ENCODE measurements at places on chromosomes 7 and 10.
A peak's percentile ranks its signal among the peaks of the same experiment; 100 is the strongest.

GRCh38 chr7:114874170-114874569 is 47.7 kb upstream of the MDFIC start:
- DNase-seq = no peak

GRCh38 chr7:110973196-110973990 is 117.5 kb upstream of the LRRN3 start:
- DNase-seq = no peak

DNA sequence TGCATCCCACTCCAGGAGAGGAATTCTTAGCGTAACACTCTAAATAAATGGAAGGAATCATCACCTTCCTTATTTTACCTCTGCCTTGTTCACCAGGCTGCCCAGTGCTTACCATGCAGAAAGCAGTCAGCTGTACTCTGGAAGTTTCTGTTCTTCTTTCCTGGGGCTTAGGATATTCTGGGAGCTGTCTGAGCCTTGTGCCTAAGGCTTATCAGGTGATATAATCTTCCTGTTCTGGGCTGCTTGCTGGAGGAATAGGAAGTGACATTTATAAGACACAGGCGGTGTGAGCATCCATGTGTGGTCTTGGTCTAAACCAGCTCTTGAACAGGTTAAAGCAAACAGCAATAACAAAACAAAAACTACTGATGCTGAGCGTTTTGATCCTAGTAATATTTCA is 13.5 kb downstream of the KCTD7 start:
- DNase-seq = no peak

DNA sequence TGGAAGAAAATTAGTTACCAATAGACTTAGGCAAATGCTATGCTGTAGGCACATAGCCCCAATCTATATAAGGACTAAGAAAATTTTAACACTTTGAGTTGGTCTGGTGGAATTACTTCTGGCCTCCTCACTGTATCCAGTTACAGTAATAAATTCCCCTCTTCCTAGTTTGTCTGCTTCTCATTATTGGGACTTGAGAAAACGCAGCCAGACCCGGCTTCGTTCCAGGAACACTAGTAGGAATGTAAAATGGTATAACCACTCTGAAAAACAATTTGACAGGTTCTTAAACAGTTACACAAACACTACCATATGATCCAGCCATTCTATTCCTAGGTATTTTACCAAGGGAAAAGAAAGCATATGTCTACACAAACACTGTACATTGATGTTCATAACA is 150.2 kb downstream of the VPS50 start:
- DNase-seq = no peak

DNA sequence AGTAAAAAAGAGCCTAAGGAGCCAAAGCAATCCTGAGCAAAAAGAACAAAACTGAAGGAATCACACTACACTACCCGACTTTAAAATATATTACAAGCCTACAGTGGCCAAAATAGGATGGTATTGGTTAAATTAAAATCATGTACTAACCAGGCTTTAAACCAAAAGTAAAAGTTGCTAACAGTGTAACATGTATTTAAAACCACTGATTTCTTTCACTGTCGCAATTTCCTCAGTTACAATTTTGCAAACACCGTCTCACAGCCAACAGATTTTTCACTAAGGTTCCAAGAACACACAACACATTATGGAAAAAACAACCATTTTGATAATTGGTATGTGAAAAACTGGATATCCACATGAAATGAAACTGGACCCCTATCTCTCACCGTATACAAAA is 74.0 kb downstream of the JMJD1C start:
- no peak for DNase-seq

DNA sequence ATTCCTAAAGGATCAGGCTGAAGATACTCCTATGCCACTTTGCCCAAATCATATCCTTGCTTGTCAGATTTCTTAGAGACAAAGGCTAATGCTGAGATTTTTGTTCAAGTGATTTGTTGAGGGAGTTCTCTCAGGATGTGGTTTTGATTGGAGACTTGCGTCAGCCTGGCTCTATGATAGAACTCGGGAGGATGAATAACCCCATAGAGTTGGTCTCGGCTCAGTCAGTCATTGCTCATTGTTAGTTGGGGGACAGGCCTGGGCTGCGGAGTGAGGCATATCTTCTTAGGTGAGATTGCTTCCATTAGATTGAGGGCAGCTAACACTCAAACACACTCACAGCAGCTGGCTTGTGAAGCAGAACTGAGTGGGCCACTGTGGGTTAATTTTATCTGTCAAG is 203.4 kb downstream of the KIF20B start:
- no peak for DNase-seq

- no peak for DNase-seq
Measured at GRCh38 chr7:141737118-141737835, 881 bp upstream of the SSBP1 start.

DNA sequence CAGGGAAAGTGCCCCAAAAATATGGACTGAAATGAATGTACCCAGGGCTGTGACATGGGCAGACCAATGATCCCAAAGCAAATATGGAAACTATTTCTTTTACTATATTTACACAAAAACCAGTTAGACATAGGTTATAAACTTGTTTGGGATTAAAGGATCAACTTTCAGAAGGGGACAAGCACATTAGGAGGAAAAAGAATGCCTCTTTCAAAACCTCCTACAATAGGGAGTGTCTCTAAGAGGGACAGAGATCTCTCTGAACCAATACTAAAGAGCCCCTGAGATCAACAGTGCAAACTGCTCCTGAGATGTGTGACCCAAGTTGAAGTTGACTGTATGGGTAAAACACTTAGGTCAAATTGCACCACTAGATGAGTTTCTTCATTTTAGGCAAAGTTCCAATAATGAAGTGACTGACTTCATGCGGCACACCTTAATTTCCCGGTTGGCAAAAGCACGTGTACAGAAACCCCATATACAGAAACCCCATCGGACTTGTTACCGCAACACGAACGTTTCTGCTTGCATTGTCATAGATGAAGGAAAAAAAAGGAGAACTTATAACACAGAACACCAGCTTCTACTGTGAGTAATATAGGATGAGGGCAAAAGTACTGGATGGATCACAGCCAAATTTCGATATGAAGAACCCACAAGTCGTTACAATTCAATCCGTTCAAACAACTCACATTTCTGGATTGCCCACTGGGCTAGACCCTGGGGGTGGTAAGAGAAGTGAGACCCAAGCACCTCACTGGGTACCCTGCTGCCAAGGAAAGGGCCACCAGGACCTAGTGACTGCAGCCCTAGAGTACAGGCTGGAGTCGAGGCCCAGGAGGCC is 4.3 kb downstream of the SVIL start:
- DNase-seq = no peak

DNA sequence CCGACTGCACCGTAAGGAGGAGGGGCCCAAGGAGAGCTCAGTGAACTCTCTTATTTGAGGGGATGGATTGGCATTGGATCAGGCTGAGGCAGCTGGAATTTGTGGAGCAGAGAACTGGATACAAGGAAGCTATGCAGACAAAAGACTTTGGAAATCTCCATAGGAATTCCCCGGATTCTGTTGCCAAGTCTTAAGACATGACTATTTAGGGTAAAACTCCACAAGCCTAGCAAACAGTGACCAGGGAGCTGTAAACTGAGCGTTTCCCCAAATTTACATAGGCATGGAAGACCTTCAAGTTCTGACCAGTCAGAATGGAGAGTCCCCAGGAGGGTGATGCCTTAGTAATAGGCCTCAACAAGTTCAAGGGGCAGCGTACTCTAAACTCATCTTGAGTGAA is 82.5 kb upstream of the PCBD1 start:
- no peak for DNase-seq

GRCh38 chr7:3089493-3089892 is 45.8 kb upstream of the CARD11 start:
- no peak for DNase-seq

GRCh38 chr10:93604146-93604545 is 3.1 kb upstream of the RBP4 start:
- no peak for DNase-seq

DNA sequence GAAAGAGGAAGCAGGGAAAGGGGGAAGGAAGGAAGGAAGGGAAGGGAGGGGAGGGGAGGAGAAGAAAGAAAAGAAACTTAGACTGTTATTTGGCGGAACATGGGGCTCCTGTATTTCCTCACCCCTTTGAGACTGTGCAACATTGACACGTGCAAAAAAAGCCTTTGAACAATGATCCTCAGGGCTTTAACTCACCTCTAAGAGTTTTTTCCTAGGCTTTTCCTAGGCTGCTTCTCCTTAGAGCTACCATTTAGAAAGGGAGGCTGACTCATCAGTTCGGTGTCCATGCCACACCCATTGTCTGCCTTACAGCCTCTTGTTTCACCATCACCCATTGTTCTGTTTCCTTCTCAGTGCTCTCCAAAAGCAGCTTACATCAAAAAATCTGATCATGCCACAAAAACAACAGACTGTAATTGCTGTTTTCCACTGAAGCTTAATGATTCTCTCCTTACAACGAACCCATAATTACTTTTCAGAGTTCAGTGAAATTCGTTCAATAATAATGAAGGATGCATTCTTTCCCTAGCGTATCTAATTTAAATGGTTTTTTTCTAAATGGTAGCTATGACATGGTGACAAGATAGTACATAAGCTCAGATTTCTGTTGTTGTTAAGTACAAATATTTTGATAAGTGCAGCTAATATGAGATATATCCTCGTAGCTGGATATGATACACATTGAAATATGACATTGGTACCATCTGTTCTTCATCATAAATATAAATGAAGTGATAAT is 90.8 kb downstream of the PRLHR start:
- DNase-seq = no peak

DNA sequence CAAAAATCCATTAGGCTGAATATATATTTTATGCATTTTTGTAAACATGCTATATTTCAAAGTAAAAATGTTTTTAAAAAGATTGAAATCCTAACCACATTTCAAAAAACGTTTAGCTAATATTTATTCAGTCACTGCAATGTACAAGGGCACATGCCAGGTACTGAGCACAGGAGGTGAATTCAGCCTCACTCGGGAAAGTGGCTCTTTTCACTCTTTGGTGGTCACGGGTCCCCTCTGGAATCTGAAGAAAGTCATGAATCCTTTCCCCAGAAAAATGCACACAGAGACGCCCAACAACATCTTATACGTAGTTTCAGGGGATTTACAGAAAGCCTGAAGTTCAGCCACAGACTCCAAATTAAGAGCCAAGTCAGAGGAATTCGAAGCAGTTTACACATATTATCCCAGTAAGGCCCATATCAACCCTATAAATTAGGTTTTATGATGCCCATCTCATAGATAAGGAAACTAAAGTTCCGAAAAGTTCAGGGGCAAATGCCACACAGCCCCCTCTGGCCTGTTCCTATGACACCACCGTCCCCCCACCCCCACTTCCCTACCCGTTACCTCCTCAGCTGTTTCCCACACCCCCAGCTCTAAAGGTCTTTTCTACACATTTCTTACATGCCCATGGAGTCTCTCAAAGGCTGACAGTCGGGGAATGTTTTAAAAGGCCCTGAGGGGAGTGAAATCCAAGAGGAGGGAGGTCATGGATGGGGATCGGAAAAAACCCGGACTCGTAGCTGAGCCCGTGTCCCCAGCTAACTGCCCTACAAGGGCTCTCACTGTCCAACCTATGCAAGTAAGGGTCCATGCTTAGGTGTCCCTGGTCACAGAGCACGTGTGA is 9.6 kb upstream of the SVOPL start:
- no peak for DNase-seq

DNA sequence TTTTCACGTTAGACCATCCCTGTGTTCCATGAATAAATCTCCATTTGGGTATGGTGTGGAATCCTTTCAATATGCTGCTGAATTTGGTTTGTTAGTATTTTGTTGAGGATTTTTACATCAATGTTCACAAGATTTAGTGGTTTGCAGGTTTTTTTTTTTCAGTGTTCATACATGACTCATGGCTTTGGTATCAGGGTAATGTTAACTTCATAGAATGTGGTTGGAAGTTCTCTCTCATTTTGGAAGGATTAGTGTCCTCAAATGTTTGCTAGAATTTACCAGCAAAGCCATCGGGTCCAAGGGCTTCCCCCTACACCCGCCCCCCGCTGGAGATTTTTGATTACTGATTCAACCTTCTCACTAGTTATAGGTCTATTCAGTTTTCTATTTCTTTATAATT is 398.0 kb downstream of the NXPH1 start:
- no peak for DNase-seq

DNA sequence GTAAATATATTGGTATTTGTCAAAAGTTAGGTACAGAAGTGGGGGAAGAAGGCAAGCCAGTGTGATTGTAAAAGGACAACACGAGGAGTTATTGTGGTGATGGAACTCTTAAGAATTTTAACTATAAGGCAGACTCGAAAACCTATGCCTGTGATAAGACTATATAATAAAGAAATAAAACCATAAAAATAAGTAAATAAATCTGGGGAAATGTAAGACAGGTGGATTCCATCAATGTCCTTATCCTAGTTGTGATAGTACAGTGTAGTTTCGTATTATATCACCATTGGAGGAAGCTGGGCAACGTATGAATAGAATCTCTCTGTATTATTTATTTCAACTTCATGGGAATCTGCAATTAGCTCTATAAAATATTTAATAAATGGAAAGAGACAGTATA is 395.7 kb downstream of the CDC14C start:
- no peak for DNase-seq

GRCh38 chr7:151748733-151749132 is 128.2 kb downstream of the PRKAG2 start:
- DNase-seq = no peak

DNA sequence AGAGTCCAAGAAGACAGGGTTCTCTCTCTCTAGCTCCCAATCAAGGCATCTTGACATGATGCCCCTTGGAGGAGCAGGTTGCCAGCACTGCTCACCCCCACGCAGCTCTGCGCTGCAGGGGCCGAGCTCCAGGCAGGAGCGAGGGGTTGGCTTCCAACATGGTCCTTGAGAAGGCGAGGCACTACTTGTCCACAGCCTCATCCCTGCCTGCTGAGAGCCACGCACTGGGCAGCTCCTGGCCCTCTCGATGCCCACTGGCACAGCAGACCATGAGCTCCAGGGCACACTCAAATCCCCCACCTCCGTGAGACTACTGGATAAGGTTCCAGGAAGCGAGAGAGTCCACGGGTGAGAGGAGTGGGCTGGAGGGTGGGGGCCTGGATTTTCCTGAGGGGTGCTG is 31.1 kb downstream of the RAMP3 start:
- DNase-seq = no peak

- DNase-seq = peak; percentile 48
Measured at GRCh38 chr10:102435529-102436233, 3.3 kb upstream of the CUEDC2 start.

DNA sequence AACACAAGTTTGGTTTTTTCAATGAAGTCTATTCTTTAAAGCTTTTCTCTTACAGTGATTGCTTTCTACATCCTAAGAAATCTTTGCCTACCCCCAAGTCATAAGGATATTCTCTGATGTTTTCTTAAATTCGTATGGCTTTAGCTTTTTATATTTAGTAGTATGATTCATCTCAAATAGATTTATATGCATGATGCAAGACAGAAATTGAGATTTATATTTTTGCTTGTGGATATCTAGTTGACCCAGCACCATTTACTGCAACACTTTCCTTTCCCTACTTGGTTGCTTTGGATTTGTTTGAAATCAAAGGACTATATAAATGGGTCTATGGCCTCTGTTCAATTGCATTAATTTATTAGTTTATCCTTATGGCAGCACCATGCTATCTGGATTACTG is 113.9 kb downstream of the ZNF438 start:
- DNase-seq = no peak

Data from activated effector memory CD4-positive, alpha-beta T cell treated with Interleukin-2 at 50 U/mL for 16 hours (primary cell).